Activated CD4-positive, alpha-beta T cell treated with anti-CD3 and anti-CD28 coated beads, Interleukin-2, amount 10 ng/mL, durations not matched to agents 24 days and 14 days (primary cell): ENCODE measurements at places on chromosomes 1 and 21. TPM values are rescaled to one million over a fixed set of nuclear protein-coding genes. Genes with fewer than 3 reads are reported as not detected.
A peak's percentile ranks its signal among the peaks of the same experiment; 100 is the strongest.

ASCL5 gene
- not detected in 2 replicates for total RNA-seq

SIM2 gene
- total RNA-seq: 0.12 and 0.21 TPM in 2 replicates

GRCh38 chr1:183517401-183517800 lies 45.1 kb downstream of the SMG7 start:
- DNase-seq: no peak
- H3K27me3 ChIP-seq: no peaks in the 10 kb centered on the region
- H3K36me3 ChIP-seq: peaks cover 42% of the 10 kb centered on the region
- no peak overlapping the region for H3K27ac ChIP-seq
- no peak overlapping the region for H3K4me3 ChIP-seq
- peaks cover 21% of the 10 kb centered on the region for H3K4me1 ChIP-seq

LCE1D gene
- not detected in 2 replicates for total RNA-seq

DNA sequence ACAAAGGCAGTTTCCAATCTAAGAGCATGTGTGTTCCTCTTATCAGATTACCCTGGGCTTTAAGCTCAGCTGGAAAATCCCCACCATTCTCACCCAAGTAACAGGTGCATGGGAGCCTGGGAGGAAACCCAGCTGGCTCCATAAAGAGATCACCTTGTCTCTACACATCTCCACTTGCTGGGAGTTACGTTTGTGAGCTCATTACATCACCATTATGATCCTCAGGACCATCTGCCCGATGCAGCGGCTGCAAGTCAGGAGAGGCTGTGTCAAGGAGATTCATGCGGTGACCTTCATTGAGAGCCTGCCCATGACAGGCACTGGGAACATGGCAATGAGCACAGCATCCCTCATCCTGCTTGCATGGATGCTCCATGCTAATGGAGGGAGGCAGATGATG lies 618.0 kb downstream of the NPHP4 start:
- no peak overlapping the region for H3K4me3 ChIP-seq
- H3K4me1 ChIP-seq: peaks cover 17% of the 10 kb centered on the region
- H3K27ac ChIP-seq: no peak overlapping the region
- H3K27me3 ChIP-seq: peaks cover 2% of the 10 kb centered on the region

DNA sequence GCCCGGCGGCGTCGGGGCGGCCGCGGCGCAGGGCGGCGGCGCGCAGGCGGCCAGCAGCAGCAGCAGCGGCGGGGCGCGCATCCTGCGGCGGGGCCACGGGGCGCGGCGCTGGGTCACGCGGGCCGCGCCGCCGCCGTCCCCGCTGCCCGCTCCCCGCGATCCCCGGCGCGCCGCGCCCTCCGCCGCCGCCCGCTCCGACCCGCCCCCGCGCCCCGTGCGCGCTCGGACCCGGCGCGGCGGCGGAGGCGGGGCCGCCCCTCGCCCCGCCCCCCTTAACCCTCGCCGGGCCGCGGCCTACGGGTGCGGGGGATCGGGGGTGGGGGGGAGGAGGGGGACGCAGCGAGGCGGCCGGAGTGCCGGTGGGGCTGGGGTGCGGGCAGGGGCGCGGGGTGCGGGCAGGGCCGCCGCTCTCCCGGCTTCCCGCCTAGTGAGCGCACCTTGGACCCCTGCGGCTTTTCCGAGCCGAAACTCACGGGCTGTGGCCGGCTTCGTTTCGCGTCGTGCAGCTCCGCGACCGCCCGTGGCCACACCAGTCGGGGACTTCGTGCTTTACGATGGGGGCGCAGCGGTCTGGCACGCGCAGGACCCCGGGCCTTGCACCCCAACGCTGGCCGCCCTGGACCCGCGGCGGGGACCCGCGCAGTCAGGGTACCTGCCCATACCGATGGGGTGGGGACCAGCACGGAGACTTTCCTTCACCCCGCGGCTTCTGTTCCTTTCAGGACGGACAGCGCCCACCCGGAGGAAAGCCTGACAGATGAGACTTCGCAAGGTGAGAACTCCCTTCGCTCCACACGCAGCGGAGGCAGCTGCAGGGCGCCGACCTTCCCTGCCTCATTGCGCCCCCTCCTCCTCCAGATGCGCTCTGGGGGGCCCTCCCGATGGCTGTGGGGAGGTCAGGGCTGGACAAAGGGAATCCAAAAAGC lies at the start of gene FNDC10:
Gene FNDC10 (minus strand): TSS at position 201 of the 926 bp plus-strand sequence. CDS start 120 bp downstream, at position 81.
- peaks cover 7% of the 10 kb centered on the region for H3K4me1 ChIP-seq
- H3K36me3 ChIP-seq: no peaks in the 10 kb centered on the region
- H3K27me3 ChIP-seq: peaks cover 9% of the 10 kb centered on the region

ACTL8 gene
- not detected in 2 replicates for total RNA-seq

CAPZA1 gene
- 241 and 250 TPM in 2 replicates for total RNA-seq

GRCh38 chr1:115546846-115547245 lies 94.9 kb upstream of the VANGL1 start:
- no peaks in the 10 kb centered on the region for H3K4me1 ChIP-seq
- DNase-seq: no peak
- peaks cover 3% of the 10 kb centered on the region for H3K27me3 ChIP-seq
- H3K36me3 ChIP-seq: no peaks in the 10 kb centered on the region

SV2A gene
- 18.0 and 18.9 TPM in 2 replicates for total RNA-seq

- no peak overlapping the region for H3K4me3 ChIP-seq
- no peak overlapping the region for H3K27ac ChIP-seq
- no peaks in the 10 kb centered on the region for H3K27me3 ChIP-seq
- no peaks in the 10 kb centered on the region for H3K36me3 ChIP-seq
Measured at GRCh38 chr1:177913762-177914540, 55.9 kb downstream of the SEC16B start.

- no peak for DNase-seq
- no peak overlapping the region for H3K27ac ChIP-seq
- peaks cover 18% of the 10 kb centered on the region for H3K4me1 ChIP-seq
- H3K4me3 ChIP-seq: no peak overlapping the region
- H3K36me3 ChIP-seq: peaks cover 4% of the 10 kb centered on the region
- peaks cover 49% of the 10 kb centered on the region for H3K27me3 ChIP-seq
Measured at GRCh38 chr1:150259758-150260669, 2.4 kb downstream of the CA14 start.

GRCh38 chr1:3954170-3955169 lies 54.4 kb upstream of the C1orf174 start:
- H3K36me3 ChIP-seq: no peaks in the 10 kb centered on the region
- no peaks in the 10 kb centered on the region for H3K4me1 ChIP-seq
- no peak overlapping the region for H3K27ac ChIP-seq
- DNase-seq: no peak
- no peaks in the 10 kb centered on the region for H3K27me3 ChIP-seq

SPRR2B gene
- total RNA-seq: not detected in 2 replicates

- peaks cover 2% of the 10 kb centered on the region for H3K27me3 ChIP-seq
- H3K36me3 ChIP-seq: peaks cover 26% of the 10 kb centered on the region
- peak; percentile 80 for DNase-seq
- peak overlapping the region; percentile 96 for H3K27ac ChIP-seq
- peaks cover 59% of the 10 kb centered on the region for H3K4me1 ChIP-seq
- H3K4me3 ChIP-seq: peak overlapping the region; percentile 94
Measured at GRCh38 chr1:113872219-113872935, 865 bp upstream of the PTPN22 start.

OR2T12 gene
- total RNA-seq: not detected in 2 replicates

- H3K27me3 ChIP-seq: no peaks in the 10 kb centered on the region
- no peaks in the 10 kb centered on the region for H3K4me1 ChIP-seq
- no peak overlapping the region for H3K27ac ChIP-seq
- peaks cover 19% of the 10 kb centered on the region for H3K36me3 ChIP-seq
- DNase-seq: no peak
- no peak overlapping the region for H3K4me3 ChIP-seq
Measured at GRCh38 chr1:167373986-167374385, 144.3 kb downstream of the CD247 start.

DNA sequence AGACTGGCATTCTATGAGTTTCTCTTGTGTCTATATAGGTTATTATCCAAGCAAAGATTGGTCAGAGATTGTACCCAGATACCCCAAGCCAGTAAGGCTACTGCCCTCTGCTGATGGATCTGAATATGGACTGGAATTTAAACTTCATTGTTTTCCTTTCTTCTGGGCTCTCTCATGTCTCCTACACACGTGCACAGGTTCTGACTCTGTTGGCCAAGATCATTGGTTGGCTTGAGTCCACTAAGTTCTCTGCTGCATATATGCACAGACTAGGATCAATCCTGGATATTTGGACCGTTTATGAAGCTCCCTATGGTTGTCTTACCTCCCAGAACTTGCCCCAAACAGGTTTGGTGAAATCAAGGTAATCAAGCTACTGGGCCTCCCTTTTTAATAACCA lies 69.7 kb downstream of the CC2D1B start:
- H3K27ac ChIP-seq: no peak overlapping the region
- H3K4me3 ChIP-seq: no peak overlapping the region
- no peaks in the 10 kb centered on the region for H3K4me1 ChIP-seq
- DNase-seq: peak; percentile 60
- no peaks in the 10 kb centered on the region for H3K36me3 ChIP-seq

DNA sequence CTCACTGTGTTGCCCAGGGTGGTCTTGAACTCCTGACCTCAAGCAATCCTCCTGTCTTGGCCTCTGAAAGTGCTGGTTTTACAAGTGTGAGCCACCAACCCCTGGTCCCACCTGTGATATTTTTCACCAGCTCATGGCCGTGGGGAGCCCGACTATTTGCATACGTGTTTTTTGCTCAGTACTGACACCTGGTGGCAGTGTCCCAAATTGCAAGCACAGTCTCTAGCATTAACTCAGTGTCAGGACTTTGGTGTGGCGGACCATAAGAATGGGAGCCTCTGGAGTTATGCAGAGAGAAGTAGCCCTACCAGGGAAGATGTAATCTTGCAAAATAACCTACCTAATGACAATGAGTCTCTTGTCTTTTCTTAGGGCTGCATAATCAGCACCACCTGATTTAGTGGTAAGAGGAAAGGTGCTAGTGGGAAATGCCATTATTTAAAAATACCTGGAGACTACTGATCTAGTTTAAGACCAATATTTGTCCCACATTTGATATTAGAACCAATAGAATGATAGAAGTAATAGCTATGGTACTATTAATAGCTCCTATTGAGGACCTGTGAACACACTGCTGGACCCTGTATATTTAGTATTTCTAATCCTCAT lies 305.4 kb downstream of the DISC1 start:
- peaks cover 2% of the 10 kb centered on the region for H3K4me1 ChIP-seq
- no peak overlapping the region for H3K27ac ChIP-seq
- peak; percentile 68 for DNase-seq
- H3K4me3 ChIP-seq: no peak overlapping the region

DNA sequence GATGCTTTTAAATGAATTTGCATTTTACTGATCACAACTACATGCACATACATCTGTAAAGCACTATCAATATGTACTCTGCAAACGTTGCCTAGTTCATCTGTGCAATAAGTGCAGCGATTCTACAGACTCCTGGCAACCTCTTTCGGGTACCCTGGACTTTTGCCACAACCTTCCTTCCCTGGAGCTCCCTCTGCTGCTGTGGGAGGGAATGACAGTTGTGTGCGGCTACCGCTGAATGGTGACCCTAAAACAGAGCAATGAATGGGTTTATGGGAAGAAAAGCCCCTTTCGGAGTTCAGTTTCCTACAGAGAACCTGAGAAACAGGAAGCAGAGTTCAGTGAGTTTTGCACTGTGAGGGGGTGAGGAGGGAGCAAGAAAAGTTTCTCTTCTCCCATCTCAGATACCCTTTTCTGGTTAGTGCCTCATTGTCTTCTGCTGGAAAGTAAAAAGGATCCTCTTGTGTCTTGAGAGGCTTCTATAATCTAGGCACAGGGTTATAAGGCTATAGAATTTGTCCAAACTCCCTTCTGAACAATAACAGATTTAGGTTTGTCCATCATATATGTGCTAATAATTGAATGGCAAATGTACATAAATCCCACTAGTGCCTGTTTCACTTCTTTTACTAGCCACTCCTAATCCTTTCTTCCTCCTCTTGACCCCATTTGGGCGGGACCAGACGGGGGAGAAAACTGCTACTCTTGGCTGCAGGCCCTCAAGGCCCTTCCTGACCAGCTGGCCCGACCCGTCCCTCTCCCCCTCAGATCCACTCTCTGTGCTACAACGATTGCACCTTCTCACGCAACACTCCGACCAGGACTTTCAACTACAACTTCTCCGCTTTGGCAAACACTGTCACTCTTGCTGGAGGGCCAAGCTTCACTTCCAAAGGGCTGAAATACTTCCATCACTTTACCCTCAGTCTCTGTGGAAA lies 19.8 kb upstream of the SARS1 start:
- H3K36me3 ChIP-seq: peaks cover 7% of the 10 kb centered on the region
- no peak overlapping the region for H3K4me3 ChIP-seq
- DNase-seq: peak; percentile 91
- no peak overlapping the region for H3K27ac ChIP-seq
- peaks cover 11% of the 10 kb centered on the region for H3K4me1 ChIP-seq

RAB42 gene
- total RNA-seq: 0.09 TPM in 1 of 2 replicates, not detected in the other

ARMH1 gene
- total RNA-seq: 133 and 137 TPM in 2 replicates

- no peaks in the 10 kb centered on the region for H3K27me3 ChIP-seq
- DNase-seq: peak; percentile 87
- peaks cover 5% of the 10 kb centered on the region for H3K36me3 ChIP-seq
- H3K27ac ChIP-seq: peak overlapping the region; percentile 93
Measured at GRCh38 chr1:36411674-36412648, 14.3 kb upstream of the LSM10 start.

GRCh38 chr1:56123421-56123820 lies 455.9 kb downstream of the PLPP3 start:
- H3K27me3 ChIP-seq: no peaks in the 10 kb centered on the region
- no peak overlapping the region for H3K4me3 ChIP-seq
- no peaks in the 10 kb centered on the region for H3K4me1 ChIP-seq
- no peak overlapping the region for H3K27ac ChIP-seq

DNA sequence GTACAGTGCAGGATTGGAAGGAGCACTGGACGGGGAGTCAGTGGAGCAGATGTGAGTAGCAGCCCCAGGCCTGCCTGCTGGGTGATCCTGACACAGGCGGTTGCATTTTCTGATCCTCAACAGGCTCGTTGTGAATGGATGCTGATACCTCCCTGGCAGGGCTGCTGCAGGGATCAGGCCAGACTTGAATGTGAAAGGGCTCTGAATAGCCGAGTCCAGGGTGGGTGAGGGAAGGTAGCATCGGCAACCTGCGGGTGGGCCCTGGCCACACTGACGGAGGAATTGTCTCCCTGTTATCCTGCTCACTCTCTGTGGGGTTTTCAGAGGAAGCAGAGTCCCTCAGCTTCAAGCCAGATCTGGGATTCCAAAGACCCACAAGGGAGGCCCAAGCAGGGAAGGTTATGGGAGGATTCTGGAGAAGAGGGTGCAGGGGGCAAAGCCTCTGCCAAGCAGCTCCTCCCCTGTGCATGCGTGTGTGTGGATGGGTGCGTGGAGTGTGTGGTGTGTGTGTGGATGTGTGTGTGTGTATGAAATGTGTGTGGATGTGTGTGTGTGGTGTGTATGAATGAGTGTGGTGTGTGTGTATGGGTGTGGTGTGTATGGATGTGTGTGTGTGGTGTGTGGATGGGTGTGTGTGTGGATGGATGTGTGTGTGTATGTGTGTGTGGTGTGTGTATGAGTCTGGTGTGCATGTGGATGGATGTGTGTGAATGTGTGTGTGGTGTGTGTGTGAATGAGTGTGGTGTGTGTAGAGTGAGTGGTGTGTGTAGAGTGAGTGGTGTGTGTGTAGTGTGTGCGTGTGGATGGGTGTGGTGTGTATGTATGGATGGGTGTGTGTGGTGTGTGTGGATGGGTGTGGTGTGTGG lies 100.3 kb downstream of the UBIAD1 start:
- H3K27ac ChIP-seq: no peak overlapping the region
- peaks cover 12% of the 10 kb centered on the region for H3K27me3 ChIP-seq
- H3K36me3 ChIP-seq: no peaks in the 10 kb centered on the region
- H3K4me3 ChIP-seq: no peak overlapping the region

ZNHIT6 gene
- total RNA-seq: 24.7 and 26.0 TPM in 2 replicates

- peak overlapping the region; percentile 91 for H3K27ac ChIP-seq
- H3K36me3 ChIP-seq: peaks cover 50% of the 10 kb centered on the region
- no peak for DNase-seq
- H3K4me3 ChIP-seq: peak overlapping the region; percentile 83
- no peaks in the 10 kb centered on the region for H3K27me3 ChIP-seq
Measured at GRCh38 chr1:26544126-26544525, 14.6 kb downstream of the RPS6KA1 start.
